Stimulated activated CD4-positive, alpha-beta T cell treated with anti-CD3 and anti-CD28 coated beads, Interleukin-12 subunit alpha, Interleukin-12 subunit beta, amount 100 ng/mL, for 4 hours (primary cell): ENCODE measurements at places on chromosomes 2 and 18.

- DNase-seq = no peak
Observed at GRCh38 chr2:226435146-226435545, 364.5 kb downstream of the IRS1 start.

- DNase-seq = no peak
Observed at GRCh38 chr18:5059696-5060032, 137.4 kb downstream of the AKAIN1 start.

DNA sequence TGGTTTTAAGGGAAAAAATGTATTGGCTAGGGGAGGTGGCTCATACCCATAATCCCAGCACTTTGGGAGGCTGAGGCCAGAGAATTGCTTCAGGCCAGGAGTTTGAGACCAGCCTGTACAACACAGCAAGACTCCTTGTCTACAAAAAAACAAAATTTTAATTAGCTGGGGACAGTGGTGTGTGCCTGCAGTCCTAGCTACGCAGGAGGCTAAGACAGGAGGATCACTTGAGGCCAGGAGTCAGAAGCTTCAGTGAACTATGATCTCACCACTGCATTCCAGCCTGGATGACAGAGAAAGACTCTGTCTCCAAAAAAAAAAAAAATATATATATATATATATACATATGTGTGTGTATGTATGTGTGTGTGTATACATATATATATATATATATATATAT, 18.5 kb downstream of the CCDC88A start:
- DNase-seq = no peak

DNA sequence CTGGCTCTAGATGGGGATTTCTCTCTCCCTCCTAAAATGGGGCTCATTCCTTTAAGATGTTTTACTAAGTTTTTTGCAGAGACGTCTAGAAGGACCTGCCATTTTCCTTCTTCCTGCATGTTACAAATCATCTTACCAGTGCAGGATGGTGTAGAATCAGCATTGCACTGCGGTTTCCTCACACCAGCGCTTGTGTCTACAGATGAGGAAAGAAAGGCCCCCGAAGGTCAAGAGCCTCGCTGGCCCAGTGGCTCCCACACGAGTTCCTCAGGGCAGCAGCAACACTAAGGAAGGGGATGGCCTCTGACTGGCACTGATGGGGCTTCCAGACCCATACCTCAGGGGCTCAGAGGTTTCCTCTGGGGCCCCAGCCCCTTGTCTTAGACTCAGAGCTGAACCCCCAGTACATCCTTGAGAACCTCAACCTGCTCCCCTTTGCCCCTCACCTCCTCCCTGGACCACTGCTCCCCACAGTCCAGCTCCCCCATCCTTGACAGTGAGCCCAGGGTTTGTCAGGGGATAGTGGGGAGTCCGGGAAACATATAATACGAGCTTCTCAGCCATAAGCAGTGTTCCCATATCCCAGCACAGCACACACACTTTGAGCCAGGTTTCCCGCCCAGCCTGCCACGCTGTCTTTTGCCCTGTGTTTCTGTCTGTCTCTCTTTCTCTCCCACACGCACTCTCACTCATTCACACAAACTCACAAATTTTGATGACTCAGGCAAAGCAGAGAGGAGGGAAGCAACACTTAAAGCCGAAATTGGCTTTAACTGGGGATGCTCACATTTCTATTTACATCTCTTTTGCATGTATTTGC, 29.4 kb downstream of the ZFP36L2 start:
- DNase-seq = no peak

DNA sequence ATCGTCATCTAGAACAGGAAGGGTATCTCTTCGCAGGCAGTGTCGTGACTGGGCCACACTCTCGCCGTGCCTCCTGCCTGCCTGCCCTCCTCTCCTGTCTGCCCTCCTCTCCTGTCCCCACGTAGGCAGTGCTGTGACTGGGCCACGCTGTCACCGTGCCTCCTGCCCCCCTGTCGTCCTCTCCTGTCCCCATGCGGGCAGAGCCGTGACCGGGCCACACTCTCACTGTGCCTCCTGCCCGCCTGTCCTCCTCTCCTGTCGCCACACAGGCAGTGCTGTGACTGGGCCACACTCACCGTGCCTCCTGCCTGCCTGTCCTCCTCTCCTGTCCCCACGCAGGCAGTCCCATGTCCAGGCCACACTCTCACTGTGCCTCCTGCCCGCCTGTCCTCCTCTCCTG, 51.4 kb downstream of the ZNF236 start:
- no peak for DNase-seq

DNA sequence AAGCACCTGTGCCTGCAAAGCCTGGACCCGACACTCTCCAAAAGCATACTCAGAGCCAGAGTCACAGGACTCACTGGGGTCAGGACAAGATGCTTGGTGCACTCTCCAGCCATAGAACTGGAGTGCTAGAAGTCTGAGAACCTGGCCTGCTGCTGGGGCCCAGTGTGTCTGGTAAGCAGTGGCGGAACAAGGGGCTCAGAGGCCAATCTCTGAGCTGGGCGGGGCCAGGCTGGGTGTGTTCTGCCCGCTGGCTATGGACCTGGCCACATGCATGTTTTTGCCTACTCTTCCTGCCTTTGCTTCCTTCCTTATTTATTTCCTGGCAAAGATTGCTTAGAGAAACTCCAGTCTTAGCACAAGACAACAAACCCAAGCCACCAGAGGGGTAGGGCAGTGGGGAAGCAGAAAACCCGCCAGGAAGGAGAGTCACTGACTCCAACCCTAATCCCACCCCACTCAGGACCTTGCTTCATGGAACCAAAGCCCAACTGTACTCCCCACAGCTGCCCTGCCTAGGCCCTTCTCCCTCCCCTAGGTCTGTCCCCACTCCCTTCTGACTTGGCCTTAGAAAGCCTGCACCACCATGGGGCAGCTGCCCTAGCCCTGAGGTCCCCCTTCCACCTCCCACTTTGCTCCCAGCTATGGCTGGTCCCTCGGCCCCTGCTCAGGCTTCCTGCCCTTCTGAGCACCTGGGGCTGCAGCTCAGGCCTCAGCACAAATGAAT, 315.5 kb downstream of the CELF4 start:
- no peak for DNase-seq

DNA sequence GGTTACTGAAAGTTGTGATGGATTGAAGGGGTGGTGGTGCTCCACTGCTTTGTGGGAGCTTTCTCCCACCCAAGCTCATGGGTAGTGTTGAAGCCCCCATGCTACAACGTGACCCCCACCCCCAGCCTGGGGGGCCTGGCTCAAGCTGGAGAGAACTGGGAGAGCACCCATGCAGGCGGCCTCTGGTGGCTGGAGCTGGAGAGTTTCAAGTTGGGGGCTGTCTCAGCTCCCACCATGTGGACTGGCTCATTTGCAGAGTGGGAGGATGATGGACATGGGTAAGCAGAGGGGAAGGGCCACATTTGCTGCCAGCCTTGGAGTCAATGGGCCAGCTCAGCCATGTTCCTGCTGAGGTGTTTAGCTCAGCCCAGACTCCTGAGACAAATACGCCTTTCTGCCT, 62.8 kb downstream of the INPP4A start:
- no peak for DNase-seq

- DNase-seq = no peak
Observed at GRCh38 chr2:43417300-43417699, 178.5 kb downstream of the THADA start.

- DNase-seq = no peak
Observed at GRCh38 chr2:222448748-222449181, 24.4 kb downstream of the SGPP2 start.

DNA sequence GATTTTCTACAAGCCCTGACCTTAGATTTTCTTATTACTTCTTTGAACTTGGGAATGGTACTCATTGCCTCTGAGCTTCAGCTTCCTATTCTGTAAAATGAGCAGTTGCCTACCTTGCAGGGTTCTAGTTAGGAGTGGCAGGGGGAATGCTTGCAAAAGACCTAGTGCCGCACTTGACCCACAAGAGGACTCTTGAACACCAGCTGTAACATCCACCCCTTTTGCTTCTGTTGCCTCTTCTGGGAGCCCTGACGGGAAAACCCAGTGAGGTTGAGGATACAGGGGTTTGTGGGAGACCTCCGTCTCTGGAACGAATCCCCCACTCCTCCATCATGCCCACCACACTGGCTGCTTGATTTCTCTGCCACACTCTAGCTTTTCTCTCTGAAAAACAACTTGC, 27.1 kb upstream of the LBH start:
- DNase-seq = no peak

GRCh38 chr18:23689031-23689615, at the start of gene LAMA3:
LAMA3 (plus strand) TSS chr18:23689453; CDS start chr18:23689684, 231 bp downstream.
- peak; percentile 34 for DNase-seq

GRCh38 chr18:8724452-8724851, 19.1 kb downstream of the MTCL1 start:
- no peak for DNase-seq

GRCh38 chr2:180334514-180334913, 327.4 kb upstream of the CWC22 start:
- no peak for DNase-seq

DNA sequence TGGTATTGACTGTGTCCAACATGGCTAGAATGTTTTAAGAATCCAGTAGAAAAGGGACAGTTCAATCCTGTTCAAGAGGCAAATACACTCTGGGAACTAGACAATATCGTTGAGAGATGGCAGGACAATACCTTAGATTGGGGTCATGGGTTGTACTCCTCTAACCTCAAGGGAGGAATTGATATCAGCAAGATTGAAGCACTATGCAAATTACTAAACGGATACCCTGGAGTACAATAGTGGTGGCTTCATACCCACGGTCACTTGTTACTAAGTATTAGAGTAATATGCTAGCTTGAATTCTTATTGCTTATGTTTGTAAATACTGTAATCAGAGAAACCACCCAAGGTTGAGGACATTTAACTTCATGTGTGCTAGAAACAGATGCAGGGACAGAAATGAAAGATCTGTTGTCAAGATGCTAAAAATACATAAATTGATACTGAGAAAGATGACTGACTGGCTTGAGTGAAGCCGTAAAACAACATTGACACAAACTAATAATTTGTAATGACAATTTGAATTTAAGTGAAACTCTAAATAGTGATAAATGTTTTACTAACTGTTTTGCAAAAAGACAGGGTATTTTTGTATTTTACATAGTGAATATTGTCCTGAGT, 73.3 kb downstream of the KCNJ3 start:
- no peak for DNase-seq

DNA sequence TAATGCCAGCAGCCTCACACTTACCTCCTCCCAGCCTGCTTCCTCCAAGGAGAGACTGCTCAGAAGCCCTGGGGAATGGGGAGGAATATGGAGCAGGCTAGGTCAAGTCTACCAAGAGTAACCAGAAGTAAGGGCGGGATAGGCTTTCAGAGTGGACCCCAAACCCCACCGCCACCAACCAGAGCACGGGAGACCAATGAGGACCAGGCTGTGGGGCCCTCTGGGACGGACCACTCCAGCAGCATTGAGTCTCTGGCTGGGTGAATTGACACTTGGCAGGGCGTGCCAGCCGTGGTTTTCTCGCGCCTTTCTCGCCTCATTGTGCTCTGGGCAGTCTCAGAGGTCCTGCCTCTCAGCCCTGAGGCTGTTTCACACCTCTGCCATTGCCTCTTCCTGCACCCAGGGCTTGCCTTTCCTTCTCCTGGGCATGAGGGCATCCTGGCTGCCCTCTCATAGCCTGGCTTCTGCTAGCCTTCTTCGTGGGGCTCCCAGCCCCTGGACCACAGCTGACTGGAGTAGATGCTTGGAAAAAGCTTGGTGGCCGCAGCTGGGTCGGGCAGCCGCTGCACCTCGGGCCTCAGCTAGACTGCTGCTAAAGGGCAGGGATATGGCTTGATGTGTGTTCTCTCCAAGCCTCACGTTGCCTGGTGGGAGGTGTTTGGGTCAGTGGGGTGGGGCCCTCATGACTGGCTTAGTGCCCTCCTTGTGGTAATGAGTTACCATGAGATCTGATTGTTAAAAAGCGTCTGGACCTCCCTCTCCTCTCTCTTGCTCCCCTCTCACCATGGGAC, 40.5 kb upstream of the HS6ST1 start:
- DNase-seq = no peak

DNA sequence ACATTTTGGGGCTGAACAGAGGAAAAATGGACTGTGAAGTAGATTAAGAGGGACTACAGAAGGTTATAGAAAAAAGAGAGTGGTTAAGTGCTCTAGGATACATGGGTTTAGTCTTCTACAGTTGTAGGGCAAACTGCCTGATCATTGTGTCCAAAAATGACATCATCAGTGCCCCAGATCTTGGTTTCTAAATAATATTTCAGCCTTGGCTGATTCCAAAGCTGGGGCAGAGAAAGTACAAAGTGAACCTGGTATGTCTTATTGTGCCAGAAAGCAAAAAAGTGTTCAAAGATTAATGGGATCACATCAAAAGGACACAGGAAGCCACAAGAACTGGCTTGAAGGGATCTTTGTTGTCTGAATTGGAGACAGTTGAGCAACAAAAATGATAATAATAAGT, 97.1 kb upstream of the ZNF521 start:
- no peak for DNase-seq

DNA sequence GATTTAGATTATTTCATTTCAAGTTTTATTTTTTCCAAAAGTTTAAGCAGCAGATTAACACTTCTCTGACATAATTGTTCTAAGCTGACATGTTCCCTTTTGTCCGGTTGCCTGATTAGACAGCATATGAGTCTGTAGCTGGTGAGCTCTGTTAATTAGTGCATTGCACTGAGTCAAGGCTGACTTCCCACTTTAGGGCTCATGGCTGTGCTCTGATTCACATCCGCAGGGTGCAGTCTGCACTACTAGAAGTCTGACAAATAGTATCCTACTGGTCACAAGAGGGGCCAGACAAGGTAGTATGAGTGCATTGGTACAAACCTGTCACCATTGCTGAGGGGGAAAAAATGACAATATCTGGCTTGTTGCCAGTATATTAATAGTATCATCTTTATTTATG, 443.9 kb upstream of the ZNF804A start:
- no peak for DNase-seq

DNA sequence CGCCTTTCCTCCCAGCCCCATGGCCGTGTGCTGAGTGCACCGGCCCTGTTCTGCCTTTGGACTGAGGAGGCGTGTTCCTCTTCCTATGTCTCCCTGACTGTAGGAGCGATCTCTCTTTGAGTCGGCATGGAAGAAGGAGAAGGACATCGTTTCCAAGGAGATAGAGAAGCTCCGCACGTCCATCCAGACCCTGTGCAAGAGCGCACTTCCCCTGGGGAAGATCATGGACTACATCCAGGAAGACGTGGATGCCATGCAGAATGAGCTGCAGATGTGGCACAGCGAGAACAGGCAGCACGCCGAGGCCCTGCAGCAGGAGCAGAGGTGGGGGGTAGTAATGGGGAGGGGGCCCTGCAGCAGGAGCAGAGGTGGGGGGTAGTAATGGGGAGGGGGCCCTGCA, 29.4 kb upstream of the ASB1 start:
- no peak for DNase-seq

GRCh38 chr18:59464486-59464885, 105.4 kb upstream of the LMAN1 start:
- no peak for DNase-seq

DNA sequence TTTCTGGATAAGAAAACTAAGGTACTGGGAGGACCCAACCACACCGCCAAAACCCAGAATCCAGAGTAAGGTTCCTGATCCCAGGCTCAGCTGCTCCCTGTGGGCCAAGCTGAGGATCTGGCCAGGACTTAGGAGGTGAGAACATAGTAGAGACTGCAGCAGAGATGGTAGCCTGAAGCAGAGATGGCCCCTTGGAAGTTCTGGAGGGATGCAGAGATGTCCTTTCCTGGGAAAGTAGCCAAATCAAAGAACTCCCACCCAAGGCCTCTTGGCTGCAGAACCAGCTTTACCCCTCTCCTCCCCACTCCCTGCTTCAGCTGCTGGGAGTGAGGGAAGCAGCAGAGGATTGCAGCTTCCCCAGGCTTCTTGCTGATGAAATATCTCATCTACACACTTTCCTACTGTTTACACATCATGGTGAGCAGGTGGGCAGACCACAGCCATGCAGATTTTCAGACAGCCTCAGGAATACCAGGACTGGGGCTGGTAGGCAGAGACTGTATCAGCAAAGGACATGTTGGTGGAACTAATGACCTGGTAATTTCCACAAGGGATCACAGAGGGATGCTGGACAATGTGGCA, 32.7 kb downstream of the TMEM17 start:
- DNase-seq = no peak
